ENCODE measurements at places on chromosomes 7 and 10. TPM values are rescaled to one million over a fixed set of nuclear protein-coding genes. Genes with fewer than 3 reads are reported as not detected.

Gene EDRF1
- total RNA-seq = 17.0 TPM

Gene LIPM
- total RNA-seq = not detected

Gene NEBL
- total RNA-seq = under 0.01 TPM

Gene RSPH10B
- not detected for total RNA-seq

Gene INPP5A
- total RNA-seq = 12.8 TPM

Gene BMS1
- 19.0 TPM for total RNA-seq

Gene FAM237B
- not detected for total RNA-seq

Gene OR6B1
- not detected for total RNA-seq

Gene NUDT13
- 2.4 TPM for total RNA-seq

All from SK-MEL-5 (cell line).